HepG2 (cell line): ENCODE measurements at places on chromosomes 1 and 21. TPM values are rescaled to one million over a fixed set of nuclear protein-coding genes. Genes with fewer than 3 reads are reported as not detected.

GRCh38 chr1:58611861-58612385 lies 34.9 kb upstream of the TACSTD2 start:
- DNase-seq, result no peak

- DNase-seq, result no peak
Observed at GRCh38 chr1:154609398-154610380, 1.7 kb upstream of the ADAR start.

GRCh38 chr1:111131693-111132092 lies 8.2 kb downstream of the DRAM2 start:
- DNase-seq, result no peak

DNA sequence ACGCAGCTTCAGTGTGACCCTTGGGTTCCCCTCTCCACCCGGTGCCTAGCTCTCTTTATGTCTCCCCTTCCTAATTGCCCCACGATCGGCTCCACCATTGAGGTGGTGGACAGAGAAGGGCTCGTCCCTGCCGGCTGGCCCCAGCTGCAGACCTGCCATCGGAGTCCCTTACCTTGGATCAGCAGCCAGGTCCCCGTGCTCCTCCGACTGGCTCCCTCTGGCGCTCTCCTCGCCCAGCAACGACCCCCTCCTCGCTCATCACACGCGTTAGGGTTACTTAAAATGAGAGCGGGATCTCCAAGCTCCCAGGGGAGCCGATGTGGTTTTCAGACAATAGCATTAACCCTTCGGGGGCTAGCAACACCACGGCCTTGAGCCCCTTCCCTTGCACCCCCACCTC lies 8.1 kb upstream of the ETV3L start:
- DNase-seq, result no peak

The CLCA1 gene
- not detected in 2 replicates for total RNA-seq

The MRPL37 gene
- total RNA-seq, result 127 and 143 TPM in 2 replicates
